ENCODE measurements at places on chromosomes 4 and X.
A peak's percentile ranks its signal among the peaks of the same experiment; 100 is the strongest.

DNA sequence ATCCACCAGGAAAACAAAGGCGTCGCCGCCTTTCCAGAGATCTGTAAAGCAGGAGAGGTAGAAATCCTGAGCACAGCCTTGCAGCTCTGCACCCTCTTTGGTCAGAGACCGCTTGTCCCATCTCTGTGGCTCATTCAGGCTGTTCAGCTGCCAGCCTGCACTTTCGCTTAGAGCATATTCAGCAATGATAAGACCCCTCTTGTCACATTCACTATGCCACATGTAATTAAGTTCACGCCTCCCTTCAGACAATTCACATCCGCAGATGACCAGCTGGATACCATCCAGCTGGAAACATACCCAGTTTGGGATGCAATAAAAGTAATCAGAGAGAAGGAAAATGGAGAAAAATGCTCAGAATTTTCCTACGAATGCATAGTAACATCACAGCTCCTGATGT is 335.4 kb downstream of the UNC5C start:
- no peak for DNase-seq

- no peak for DNase-seq
Measured at GRCh38 chr4:69038582-69038981, 57.7 kb upstream of the UGT2B7 start.

DNA sequence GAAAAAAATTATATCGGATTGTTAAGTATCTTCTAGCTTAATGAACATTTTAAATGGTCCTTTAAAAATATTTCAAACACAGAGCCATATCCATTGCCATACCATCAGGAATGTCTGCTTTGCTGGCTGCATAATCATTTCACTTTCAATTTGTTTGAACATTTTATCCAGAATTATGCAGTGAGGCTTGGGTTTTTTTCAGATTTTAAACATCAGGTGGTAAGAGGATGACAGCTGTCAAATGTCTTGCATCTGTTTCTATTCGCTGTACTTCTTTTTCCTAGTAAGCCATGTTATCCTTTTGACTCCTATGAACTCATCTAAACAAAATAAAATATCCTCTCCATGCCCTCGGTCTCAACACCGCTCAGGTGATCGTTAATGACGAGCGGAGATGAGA is 802 bp downstream of the RFC1 start:
- no peak for DNase-seq

- no peak for DNase-seq
Measured at GRCh38 chrX:146056511-146057081, 239.0 kb downstream of the SLITRK2 start.

- DNase-seq, result no peak
Measured at GRCh38 chrX:9610771-9611392, 146.0 kb downstream of the TBL1X start.

- DNase-seq, result no peak
Measured at GRCh38 chrX:85964744-85965143, 82.6 kb downstream of the CHM start.

DNA sequence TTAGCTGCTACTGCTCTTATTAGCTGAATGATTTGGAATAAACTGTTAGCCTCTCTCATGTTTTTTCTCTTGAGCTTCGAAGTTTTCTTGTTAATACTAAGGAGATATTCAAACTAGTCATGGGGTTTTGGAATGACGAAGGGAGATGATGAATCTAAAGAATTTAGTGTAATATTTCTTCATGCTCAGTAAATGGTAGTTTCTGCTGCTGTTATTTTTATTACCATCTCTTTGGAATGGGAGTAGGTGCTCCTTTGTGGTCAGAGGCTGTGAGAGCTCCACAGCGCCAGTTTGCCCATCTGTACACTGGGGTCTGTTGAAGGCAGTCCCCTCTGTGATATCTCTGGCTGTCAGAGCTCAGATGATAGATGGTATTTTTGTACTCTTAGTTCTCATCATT is 33.7 kb downstream of the HTT start:
- no peak for DNase-seq

- no peak for DNase-seq
Measured at GRCh38 chr4:145320294-145320693, 139.9 kb upstream of the OTUD4 start.

DNA sequence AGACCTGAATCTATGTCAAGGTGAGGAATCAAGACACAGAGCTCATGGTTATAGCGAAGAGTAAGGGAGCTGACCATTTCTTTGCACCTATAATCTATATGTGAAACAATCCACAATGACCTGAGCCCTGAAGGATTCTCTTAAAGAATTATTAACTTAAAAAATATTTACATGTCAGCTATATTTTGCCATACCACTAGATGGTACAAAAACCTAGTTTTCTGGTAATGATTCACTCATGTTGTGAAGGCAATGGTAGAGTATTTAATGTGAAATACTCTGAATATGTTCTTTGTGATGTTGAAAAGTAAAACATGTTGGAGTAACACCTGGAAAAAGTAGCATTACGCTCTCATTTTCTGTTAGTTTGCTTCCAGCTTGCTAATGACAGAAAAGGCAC is 40.0 kb downstream of the VGLL1 start:
- DNase-seq, result no peak

DNA sequence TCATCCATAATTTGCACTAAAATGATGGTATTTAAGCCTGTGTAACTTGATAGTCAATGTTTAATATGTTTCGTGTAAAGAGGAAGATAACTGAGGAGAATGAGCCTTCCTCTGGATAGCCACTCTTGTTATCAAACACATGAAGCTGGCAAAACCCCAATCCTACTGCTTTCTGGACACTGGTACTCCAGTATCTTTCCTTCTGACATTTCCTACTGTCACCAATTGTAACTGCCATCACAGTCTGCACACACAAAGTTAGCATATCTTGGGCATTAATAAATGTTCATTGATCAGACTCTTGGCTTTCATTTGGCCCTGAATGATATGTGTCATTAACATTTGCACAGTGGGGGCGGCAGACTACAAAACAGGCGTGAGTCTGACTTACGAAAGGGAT is 419.1 kb downstream of the TMA16 start:
- DNase-seq, result no peak

GRCh38 chr4:78770091-78770642 is 6.0 kb upstream of the BMP2K start:
- no peak for DNase-seq

GRCh38 chr4:106676173-106676921 is 307.8 kb upstream of the GIMD1 start:
- DNase-seq, result peak; percentile 97

GRCh38 chr4:6955261-6955911 is 45.8 kb downstream of the TBC1D14 start:
- DNase-seq, result no peak

DNA sequence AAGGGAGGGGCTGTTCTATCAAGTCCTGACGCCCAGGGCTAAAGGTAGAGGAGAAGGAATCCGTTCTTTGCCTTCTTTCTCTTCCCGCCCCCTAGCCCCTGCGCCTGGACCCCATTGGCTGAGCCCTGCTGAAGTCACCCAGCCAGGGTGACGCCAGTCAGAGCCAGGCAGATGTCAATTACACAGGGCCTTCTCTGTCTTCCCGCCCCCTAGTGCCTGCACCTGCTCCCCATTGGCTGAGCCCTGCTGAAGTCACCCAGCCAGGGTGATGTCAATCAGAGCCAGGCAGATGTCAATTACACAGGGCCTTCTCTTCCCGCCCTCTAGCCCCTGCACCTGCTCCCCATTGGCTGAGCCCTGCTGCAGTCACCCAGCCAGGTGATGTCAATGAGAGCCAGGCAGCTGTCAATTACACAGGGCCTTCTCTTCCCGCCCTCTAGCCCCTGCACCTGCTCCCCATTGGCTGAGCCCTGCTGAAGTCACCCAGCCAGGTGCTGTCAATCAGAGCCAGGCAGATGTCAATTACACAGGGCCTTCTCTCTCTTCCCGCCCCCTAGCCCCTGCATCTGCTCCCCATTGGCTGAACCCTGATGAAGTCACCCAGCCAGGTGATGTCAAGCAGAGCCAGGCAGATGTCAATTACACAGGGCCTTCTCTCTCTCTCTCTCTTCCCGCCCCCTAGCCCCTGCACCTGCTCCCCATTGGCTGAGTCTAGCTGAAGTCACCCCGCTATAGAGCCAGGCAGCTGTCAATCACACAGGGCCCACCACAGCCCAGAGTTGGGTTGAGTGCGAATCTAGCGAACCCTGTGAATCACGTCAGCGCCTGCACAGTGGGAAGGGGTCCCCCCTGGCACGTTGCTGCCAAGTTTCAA is 46.4 kb downstream of the ASMT start:
- peak; percentile 62 for DNase-seq

DNA sequence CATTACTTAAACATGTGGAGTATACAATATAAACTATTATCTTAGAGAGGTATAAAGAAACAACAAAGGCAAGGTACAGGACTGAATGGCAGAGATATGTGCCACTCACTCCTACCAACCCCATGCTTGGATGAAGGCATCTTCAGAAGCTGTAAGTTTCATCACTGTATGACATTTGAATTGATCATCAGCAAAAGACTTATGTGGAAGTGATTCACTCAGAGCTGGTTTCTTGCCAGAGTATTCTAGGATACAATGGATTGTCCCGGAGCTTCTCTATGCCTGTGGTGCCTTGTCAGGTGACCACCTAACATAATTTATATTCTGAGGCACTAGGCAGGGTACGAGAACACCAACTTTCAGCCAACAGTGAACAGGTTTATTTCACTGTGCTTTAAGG is 392.2 kb downstream of the PPP1R2C start:
- no peak for DNase-seq

DNA sequence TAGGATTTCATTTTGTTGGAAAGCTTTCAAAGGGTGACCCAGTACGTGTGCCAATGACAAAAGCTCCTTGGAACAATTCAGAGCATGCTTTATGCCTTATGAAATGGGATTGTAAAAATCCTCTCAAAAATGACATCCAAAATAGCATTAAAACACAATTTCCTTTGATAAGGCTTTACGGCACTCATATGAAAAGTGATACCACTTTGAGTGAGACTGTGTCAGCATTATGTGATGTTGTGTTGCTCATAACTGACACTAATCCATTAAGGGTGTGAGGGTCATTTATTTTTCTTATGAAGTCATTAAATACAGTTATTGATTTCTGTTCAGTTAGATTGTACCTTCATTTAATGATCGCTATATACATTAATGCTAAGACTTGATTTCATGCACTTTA is 250.2 kb downstream of the TENM3 start:
- no peak for DNase-seq

DNA sequence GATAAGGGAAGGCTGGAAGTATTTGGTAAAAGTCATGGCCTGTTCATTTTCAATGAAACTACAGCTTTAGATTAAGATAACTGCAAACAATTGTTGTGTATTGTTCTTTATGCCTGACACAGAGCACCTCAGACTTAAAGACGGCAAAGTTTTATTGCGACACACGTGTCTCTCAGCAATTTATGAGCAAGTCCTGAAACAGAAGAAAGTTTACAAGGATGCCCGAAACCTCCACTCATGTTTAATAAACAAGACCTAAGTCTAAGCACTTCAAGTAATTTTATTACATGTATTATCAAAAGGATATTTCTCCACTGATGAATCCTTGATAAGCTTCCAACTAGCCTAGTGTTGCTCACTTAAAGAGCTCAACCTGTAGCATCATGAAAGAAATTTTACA is 51.0 kb downstream of the DHX15 start:
- DNase-seq, result no peak

- no peak for DNase-seq
Measured at GRCh38 chr4:78876568-78877320, 62.5 kb downstream of the PAQR3 start.

DNA sequence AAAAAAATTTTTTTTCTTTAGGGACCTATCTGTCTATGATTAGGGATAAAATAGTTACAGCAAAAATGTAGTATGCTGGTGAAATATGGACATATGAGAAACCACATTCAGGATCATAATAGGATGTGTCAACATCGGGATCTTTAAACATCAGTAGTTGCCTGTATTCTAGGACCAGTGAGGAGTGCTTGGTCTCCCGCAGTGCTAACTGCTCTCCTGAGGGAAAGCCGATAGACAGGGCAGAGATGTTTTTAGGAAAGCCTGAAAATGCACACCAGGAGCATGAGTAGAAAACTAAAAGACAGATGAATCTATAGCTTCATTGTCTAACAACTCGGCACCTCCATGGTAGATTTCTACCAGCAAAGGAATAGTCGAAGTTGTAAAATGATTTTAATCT is 178.1 kb upstream of the SMIM31 start:
- no peak for DNase-seq

- DNase-seq, result no peak
Measured at GRCh38 chr4:170229006-170229405, 139.2 kb upstream of the AADAT start.

GRCh38 chrX:7948483-7948882 is 21.3 kb upstream of the PNPLA4 start:
- DNase-seq, result no peak

- no peak for DNase-seq
Measured at GRCh38 chr4:99207911-99208718, 10.9 kb downstream of the ADH6 start.

- DNase-seq, result peak; percentile 33
Measured at GRCh38 chr4:171846232-171846631, 33.0 kb downstream of the GALNTL6 start.

DNA sequence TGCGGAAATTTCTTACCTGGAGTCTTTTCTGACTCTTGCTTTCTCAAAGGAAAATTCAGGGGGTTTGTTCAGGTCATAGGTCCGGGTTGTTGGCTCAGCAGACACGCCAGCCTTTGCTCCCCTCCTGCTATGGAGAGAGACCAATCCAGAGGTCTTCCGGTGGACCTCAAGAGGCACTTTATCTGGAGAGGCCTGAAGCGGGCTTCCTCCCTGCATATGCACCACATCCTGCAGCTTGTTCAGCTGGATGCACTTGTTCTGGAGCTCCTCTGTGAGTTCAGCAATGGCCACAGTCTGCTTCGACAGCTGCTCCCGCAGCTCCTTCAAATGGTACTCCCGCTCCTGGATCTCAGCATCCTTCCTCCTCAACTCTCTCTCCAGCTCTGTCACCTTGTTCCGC is 10.5 kb downstream of the PRKG2 start:
- no peak for DNase-seq

DNA sequence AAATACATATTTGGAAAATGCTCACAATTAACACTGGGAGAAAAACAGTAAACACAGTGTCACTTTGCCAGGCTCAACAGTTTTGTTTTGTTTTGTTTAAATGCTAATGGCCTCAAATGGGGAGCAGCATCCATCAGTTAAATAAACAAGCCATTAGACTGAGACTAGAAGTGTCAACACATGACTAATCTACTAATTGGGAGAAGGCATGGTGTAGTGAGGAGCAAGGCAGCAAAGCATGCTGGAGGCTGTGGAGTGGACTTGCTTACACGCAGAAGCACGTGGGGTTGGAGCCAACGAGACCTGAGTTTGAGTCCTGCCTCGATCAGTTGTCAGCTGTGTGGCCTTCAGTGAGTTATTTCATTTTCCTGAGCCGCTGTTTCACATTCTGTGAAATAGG is 29.0 kb downstream of the UTP14A start:
- DNase-seq, result no peak

DNA sequence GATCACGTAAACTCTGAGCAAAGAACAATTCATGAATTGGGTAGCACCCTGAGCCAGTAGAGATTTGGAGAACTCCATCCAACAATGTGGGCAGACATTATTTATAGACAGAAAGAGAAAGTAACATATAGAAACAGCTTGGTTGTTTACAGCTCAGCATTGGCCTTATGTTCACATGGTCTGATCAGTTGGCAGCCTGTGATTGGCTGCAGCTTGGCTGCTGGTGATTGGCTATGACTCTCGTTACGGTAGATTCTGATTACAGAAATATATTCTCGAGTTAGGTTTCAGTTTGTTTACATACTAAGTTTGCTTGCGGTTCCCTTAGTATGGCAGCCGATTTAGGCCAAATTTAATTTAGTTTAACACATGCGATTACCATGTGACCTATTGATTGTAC is 663.4 kb downstream of the RAPGEF2 start:
- no peak for DNase-seq

GRCh38 chrX:17590892-17591740 is 146.2 kb upstream of the SCML1 start:
- peak; percentile 44 for DNase-seq

GRCh38 chrX:155056877-155057792 is 13.8 kb downstream of the CMC4 start:
- DNase-seq, result peak; percentile 20
